ENCODE measurements at places on chromosomes 6 and 20. TPM values are rescaled to one million over a fixed set of nuclear protein-coding genes. Genes with fewer than 3 reads are reported as not detected.

- no peak for DNase-seq
These were observed 240.9 kb downstream of the COL12A1 start for GRCh38 chr6:74964871-74965441.

TRIM31 gene
- total RNA-seq = not detected

MYLK4 gene
- 0.74 TPM for total RNA-seq

GRCh38 chr6:125019918-125020317 lies 57.7 kb downstream of the RNF217 start:
- DNase-seq = no peak

DNA sequence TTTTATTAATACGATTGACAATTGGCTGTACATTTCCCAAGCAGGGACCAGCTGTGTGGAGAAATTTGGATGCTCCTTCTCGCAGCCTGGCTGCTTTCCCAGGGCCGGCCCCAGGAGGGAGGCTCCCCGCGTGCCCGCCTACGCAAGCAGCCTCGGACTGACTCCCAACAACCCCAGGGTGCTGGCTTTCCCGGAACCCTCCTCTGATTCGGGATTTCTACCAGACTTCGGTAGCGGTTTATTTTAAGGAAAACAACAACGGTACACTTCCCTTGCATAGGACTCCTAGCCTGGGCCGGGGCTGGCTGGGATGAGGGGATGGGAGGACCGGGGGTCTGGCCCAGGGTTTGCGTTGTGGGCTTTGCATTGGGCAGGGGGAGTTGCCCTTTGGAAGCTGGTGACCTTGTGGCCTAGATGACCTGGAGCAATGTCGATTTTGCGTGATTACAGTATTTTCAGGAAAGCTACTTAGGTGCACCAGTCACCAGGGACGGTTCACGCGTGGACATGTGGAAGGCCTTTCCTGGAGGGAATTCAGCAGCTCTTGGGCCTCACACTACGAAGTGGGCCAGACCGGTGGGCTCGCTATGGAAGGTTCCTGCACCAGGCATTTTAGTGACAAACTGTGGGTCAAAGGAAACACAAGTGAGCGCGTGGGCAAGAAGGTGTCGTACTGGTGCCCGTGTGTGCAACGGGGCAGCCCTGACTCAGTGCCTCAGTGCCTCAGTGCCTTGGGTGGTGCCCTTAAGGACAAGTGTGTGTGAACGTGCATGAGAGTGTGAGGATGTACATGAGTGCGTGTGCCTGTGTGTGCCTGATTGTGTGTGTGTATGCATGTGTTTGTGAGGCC lies 20.7 kb upstream of the PHACTR3 start:
- DNase-seq = no peak

DNA sequence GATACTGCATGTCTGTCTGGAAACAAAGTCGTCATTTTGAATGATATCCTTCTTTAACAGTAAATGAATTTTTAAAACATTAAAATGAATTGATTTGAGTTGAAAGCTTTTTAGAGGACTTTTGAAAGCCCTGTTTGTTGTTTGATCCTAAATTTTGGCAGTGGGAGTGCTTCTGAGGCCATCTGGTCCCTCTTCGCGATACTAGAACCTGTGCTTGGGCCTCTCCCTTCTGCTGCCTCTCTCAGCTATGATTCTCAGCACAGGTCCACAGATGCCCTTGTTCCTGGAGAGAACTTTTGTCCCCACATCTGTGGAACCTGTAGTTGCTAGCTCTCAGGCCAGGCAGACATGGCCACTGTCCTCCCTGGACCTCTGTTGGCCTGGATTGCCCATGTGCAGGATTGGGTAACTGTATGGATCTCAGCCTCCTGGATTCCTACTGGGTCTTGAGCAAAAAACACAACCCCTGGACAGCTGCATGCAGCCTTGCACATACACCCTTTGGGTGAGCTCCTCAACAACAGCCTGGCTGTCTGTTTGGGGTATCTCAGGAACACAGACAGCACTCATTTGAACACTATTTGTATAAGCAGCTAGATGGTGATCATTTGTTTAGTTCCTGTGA lies 21.9 kb downstream of the UST start:
- no peak for DNase-seq

DNA sequence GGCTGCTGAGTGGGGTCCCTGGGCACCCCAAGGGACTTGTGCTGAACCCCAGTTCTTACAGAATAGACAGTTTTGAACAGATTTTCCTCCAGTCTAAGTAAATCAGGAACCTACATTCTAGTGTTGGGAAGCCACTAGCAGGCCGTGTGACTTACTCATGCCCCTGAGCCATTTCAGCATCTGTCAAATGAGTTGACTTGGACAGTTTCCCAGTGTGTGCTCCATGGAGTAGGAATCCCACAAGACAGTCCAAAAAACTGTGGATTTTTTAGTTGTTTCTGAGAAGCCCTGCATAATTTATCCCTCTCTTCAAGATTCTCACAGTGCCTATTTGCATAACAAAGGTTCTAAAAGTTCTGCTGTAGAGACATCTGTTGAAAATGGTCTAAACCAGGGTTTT lies 2.1 kb downstream of the GABRR2 start:
- no peak for DNase-seq

DNA sequence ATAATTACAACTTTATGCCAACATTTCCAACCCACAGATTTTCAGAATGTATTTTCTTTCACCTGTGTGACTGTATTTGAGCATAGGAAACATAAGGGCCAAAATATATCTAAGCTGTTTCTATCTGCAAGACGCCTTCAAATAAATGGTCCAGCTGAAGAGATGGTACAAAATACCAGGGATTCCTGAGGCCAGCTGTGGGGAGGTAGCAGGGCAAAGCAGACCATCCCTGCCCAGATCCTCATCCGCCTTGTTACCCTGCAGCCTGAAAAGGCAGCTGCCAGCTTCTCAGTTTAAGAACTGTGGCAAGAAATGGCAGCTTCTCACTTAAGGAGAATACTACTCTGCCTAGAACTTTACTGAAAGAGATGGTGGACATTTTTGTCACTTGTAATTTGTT lies 143.3 kb downstream of the KHDC1L start:
- no peak for DNase-seq

SLC52A3 gene
- total RNA-seq = 1.7 TPM

BTN1A1 gene
- total RNA-seq = not detected

- DNase-seq = no peak
These were observed 120.9 kb downstream of the GRM1 start for GRCh38 chr6:146149770-146150169.

CCND3 gene
- total RNA-seq = 122 TPM

GRCh38 chr6:46510651-46511050 lies 19.4 kb upstream of the RCAN2 start:
- DNase-seq = no peak

FAM229B gene
- 11.0 TPM for total RNA-seq

- DNase-seq = no peak
These were observed 248.9 kb downstream of the TPBG start for GRCh38 chr6:82612475-82613039.

DNA sequence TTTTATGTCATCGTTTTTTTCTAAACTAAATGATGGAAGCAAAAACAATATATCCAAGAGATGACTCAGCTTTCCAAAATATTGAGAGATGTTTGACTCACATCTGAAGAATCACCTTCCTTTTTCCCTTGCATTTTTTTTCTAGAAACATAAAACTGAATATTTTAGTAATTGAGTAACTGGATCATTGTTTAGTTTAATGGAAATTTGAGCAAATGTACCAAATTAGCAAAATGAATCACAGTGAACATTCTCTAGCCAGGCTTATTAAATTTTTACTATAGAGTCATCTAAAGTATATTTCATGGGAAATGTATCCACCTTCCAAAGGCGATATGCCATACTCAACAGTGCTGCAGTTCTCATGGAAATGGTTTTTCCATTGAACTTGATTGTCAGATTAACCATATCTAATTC lies 145.5 kb downstream of the TENT5A start:
- DNase-seq = no peak

OR14J1 gene
- 0.74 TPM for total RNA-seq

TCP11 gene
- not detected for total RNA-seq

- no peak for DNase-seq
These were observed 45.6 kb upstream of the FOXA2 start for GRCh38 chr20:22629927-22630326.

GRCh38 chr6:99233219-99233618 lies 116.3 kb downstream of the FAXC start:
- DNase-seq = no peak

DNA sequence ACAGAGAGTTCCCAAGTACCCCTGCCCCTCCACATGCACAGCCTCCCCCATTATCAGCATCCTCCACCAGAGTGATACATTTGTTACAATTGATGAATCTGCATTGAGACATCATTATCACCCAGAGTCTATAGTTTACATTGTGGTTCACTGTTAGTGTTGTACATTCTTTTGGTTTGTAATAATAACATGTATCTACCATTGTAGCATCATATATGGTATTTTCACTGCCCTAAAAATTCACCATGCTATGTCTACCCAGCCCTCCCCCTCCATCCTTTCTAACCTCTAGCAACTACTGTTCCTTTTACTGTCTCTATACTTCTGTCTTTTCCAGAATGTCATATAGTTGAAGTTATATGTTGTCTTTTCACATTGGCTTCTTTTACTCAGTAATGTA lies 273.9 kb upstream of the RNF217 start:
- no peak for DNase-seq

PTPRT gene
- not detected for total RNA-seq

- no peak for DNase-seq
These were observed 28.4 kb upstream of the OR2J2 start for GRCh38 chr6:29142309-29142708.

DNA sequence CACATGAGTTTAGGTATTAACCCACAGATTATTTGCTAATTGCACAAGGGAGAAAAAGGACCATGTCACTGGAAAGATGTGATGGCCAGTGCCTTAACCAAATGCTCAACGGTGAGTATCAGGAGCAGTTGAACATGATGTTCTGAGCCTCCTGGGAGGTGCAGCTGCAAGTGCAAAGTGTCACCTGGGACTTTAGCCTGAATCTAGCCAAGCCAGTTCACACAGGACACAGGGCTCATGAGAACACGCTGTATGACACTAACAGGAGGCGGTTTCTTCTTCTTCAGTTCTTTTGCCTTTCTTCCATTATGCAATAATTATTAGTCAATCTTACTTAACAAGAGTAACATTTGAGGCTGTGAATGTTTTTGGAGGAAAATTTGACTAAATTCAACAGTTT lies 225.3 kb downstream of the THBS2 start:
- no peak for DNase-seq

TMEM151B gene
- 0.49 TPM for total RNA-seq

- DNase-seq = peak; percentile 37
These were observed 77.6 kb downstream of the STK35 start for GRCh38 chr20:2179233-2179580.

RAET1E gene
- 27.5 TPM for total RNA-seq

DOK5 gene
- 2.5 TPM for total RNA-seq

TREML2 gene
- not detected for total RNA-seq

TRIM40 gene
- not detected for total RNA-seq

TMEM200A gene
- total RNA-seq = 3.9 TPM

LY6G6D gene
- total RNA-seq = not detected

DNA sequence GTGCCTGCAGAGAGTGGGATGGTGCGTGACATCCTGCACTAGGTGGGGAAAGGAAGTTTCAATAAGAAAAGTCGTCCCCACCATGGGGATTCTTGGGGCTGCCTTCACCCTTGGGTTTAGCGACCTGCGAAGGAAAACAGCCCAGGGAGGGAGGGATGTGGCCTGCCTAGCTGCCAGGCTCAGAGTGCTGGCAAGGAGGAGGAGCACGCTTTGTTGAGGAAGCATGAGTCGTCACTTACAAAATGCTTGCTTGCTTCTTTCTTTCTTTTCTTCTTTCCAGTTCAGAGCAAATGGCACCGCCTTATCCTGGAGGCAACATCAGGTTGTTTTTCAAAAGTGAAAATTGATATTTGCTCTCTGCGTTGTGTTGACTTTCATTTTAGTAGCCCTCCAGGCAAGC lies 123.2 kb downstream of the TFAP2C start:
- DNase-seq = no peak

OOEP gene
- not detected for total RNA-seq

C20orf204 gene
- total RNA-seq = 0.98 TPM

IMPG1 gene
- not detected for total RNA-seq

GRCh38 chr6:131954059-131954774 lies 3.0 kb upstream of the CCN2 start:
- no peak for DNase-seq

FGD2 gene
- 20.4 TPM for total RNA-seq

- no peak for DNase-seq
These were observed 3.0 kb downstream of the ADGRF4 start for GRCh38 chr6:47701363-47701762.

DDRGK1 gene
- total RNA-seq = 61.4 TPM

SLC17A2 gene
- not detected for total RNA-seq

ACTL10 gene
- total RNA-seq = 1.5 TPM

- no peak for DNase-seq
These were observed 17.4 kb upstream of the CTNNBL1 start for GRCh38 chr20:37676440-37676839.

DNA sequence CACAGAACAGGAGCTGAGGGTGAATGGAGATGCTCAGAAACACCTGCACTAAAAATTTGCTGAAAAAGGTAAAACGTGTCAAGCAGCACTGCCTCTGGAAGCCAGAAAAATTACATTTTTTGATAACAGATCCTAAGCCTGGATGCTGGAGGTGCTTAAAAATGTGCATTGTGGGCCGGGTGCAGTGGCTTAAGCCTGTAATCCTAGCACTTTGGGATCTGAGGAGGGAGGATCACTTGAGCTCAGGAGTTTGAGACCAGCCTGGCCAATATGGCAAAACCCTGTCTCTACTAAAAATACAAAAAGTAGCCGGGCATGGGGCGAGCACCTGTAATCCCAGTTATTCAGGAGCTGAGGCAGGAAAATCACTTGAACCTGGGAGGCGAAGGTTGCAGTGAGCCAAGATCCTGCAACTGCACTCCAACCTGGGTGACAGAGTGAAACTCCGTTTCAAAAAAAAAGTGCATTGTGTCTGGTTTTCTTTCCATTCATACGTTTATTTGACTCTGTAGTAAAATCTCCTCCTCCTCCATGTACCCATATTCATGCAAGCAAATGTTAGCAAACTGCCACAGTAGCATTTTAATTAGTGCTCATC lies 587 bp upstream of the BTN3A1 start:
- no peak for DNase-seq

- DNase-seq = no peak
These were observed 23.4 kb upstream of the FAM209A start for GRCh38 chr20:56501116-56501515.

GRCh38 chr6:795046-795685 lies 102.2 kb upstream of the EXOC2 start:
- no peak for DNase-seq

PBOV1 gene
- not detected for total RNA-seq

GRCh38 chr6:117346142-117346930 lies 79.4 kb downstream of the ROS1 start:
- no peak for DNase-seq

SDCBP2 gene
- 43.5 TPM for total RNA-seq
